Fibroblast of villous mesenchyme (primary cell): ENCODE measurements at places on chromosomes 7 and 10.

DNA sequence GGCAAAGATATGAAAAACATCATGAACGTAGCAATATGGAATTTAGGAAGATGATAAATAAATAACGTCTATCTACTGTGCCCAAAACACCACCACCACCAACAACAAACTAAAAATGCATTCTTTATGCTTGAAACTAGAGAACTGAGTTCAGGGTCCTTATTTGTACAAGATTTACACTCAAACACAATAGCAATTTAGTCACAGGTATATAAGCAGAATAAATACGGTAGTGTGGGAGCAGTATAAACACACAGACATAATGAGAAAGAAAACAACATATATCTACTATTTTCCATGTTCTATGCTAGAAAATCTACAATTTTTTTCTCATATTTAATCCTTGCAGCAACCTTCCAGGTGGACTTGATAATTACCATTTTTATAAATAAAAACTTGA is 64.3 kb downstream of the ARL4A start:
- no peak for DNase-seq

- DNase-seq = peak; percentile 37
Measured at GRCh38 chr10:78267598-78267997, 233.9 kb downstream of the RPS24 start.

- DNase-seq = no peak
Measured at GRCh38 chr10:69783515-69783914, 18.2 kb upstream of the COL13A1 start.

GRCh38 chr10:112784022-112784461 is 166.0 kb upstream of the TCF7L2 start:
- no peak for DNase-seq

GRCh38 chr7:158858592-158859503 is 2.5 kb downstream of the DYNC2I1 start:
- peak; percentile 18 for DNase-seq

DNA sequence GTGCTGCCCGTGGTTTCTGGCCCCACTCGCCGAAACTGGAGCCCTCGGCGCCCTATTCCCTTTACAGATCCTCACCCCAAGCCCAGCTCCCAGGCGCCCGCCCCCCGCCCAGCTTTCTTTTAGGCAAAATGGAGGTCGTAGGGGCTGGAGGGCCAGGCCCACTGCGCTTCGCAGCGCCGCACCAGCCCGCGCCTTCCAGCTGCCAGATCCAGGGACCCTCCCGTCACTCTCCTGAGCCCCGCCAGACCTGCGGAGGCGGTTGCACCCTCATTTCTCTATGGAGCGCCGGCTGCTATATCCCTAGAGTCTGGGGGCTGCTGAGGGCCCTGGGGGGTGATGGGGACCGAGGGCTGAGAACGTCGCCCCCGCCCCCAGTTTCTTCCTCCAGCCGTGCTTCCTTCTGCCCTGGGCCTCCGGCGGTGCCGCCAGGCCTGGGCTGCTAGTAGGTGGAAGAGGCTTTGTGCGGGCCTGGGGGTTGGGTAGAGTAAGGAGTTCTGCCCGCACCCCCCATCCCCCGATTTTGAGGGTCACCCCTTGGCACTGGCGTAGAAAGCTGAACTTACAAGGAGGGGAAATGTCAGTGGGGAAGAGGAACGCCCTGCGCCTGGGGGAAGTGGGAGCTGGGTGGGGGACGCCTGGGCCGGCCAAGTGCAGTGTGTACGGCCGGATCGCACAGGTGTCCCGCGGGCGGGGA is 1.0 kb downstream of the GNB2 start:
- DNase-seq = peak; percentile 17

DNA sequence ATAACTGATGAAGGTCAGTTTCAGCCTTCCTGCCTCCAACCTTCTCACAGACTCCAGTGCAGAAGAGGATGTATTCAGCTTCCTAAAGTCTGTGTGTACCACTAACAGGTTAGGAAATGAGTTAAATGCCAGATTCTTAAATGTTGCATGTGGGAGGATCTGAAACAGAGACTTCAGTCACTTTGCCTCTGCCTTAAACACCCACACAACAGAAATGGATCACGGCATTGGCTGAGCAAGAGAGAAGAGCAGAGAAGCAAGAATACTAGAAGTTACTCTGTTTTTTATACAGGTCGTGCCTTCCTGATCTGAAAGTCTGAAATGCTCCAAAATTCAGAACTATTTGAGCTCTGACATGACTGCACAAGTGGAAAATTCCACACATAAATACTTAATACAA is 98.9 kb upstream of the ARHGAP21 start:
- DNase-seq = no peak

DNA sequence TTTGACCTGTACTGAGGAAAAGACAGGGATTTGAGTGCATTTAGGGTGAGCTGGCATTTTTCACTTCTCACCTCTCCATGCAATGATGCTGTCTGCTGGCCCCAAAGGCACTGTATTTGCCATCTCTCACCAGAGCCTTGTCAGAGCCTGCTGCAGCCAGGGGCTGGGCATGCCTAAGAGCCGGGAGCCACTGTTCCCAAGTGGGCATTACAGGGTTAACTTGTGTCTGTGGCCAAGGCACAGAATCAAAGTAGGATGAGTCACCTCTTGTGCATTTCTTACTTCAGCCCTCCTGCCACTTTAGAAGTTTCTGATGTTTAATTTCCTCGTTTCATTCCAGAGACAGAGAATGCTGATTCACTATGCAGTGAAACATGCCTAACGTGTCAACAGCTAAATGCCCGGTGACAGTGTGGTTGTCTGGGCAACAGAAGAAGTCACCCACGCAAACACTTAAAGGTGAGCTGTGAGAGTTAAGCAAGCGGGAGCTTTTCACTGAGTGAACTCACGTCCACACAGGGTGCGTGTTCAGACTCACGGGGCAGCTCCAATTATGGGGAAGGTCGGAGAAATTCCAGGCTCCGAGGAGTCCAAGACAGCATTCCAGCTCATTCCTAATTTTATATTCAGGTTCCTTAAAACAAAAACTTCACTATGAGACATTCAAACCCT is 57.1 kb upstream of the IGFBP3 start:
- DNase-seq = peak; percentile 88

DNA sequence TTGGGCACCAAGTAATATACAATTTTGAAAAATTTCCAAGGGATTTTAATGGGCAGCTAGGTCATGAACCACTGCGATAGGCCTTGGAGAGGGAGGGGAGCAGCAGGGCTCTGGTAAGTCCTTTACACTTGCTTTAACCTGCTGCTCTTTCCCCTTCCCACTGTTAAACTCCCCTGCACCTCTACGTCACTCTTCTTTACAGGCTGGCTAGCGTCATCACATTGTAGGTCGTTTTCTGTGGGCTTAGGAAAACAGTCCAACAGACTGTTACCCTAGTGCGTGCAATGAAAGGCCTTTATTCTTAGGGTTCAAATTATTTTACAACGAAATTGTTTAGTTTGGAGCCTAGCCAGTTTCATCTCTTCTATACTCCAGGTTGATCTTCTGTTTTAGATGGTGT is 235.7 kb downstream of the AUTS2 start:
- DNase-seq = no peak

DNA sequence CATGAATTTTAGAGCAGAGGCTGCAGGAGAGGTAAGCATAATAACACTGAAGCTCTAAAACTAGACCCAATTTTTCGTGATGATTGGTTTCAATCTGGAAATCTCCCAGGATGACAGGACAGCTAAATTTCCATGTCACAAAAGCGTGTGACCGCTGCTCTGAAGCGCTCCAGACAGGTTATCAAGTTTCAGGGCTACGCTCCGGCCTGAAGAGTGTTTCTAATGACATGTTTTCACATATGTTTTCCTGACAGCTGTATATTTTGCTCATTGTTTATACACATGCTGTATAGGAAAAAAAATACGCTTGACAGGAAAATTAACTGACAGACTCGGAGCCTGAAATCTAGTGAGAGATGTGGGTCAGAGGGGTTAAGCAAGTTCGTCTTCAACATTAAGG is 219.8 kb upstream of the BMPER start:
- no peak for DNase-seq

- no peak for DNase-seq
Measured at GRCh38 chr10:11743461-11744338, 1.5 kb downstream of the ECHDC3 start.

GRCh38 chr7:156612930-156613329 is 27.6 kb upstream of the RNF32 start:
- DNase-seq = no peak

DNA sequence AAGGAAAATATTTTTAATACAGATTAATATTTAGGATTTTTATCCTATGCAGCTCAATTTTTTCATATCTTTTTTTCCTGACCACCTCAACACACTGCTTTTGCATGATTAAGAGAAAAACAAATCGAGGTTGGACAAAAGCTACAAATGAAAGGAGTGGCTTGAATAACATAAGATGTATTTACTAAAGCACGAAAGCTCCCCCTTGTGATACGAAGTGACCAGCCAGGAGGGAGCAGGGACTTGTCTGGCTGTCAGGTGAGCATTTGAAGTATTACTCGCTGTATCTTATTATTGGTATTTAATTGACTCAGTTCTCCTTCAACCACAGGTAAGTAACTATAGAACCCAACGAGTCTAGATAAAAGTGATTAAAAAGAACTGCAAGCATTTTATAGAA is 265.2 kb upstream of the PHF14 start:
- no peak for DNase-seq

DNA sequence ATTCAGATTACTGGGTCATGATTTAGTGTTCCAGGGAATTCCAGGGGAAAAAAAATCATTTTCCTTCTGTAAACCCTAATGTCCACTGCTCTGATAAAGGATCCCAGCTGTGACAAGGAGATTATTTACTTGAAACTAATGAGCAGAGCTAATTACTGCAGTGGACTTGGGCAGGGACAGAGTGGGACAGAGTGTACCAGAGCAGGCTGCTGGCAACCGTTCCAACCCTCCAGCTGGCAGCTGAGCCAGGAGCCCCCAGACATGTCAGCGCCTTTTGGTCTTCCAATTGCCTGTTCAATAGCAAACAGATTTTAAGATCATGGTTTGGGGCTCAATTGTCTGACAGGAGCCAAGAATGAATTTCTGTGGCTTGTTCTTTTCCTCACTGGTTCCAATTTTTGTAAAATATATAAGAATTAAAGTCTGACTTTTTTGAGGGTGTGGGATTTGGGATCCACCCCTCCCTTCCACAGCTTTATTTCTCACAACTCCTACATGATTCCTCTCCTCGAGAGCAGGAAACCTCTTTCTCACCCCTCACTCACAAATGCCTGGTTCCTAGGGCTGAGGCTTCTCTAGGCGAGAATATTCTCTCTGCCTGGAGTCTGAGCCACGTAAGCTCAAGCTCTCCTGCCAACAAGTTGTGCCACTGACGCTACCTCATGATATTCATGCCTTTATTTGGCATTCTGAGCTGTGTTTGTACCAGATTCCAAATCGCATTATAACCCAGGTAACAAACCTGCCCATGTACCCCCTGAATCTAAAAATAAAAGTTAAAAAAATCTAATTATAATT is 20.6 kb upstream of the FAM180A start:
- no peak for DNase-seq

GRCh38 chr7:12570168-12570533 is 369 bp upstream of the SCIN start:
- no peak for DNase-seq

- peak; percentile 58 for DNase-seq
Measured at GRCh38 chr7:107999779-108000560, 3.0 kb downstream of the LAMB1 start.
